ENCODE measurements at places on chromosomes 3 and 15.

GRCh38 chr15:35888815-35889214, 342.9 kb upstream of the DPH6 start:
- DNase-seq: no peak

GRCh38 chr3:58349792-58350626, 17.3 kb downstream of the PXK start:
- DNase-seq: no peak

GRCh38 chr3:147945968-147946519, 536.9 kb downstream of the ZIC1 start:
- DNase-seq: no peak

GRCh38 chr15:86590461-86590860, 510.8 kb downstream of the AGBL1 start:
- no peak for DNase-seq

DNA sequence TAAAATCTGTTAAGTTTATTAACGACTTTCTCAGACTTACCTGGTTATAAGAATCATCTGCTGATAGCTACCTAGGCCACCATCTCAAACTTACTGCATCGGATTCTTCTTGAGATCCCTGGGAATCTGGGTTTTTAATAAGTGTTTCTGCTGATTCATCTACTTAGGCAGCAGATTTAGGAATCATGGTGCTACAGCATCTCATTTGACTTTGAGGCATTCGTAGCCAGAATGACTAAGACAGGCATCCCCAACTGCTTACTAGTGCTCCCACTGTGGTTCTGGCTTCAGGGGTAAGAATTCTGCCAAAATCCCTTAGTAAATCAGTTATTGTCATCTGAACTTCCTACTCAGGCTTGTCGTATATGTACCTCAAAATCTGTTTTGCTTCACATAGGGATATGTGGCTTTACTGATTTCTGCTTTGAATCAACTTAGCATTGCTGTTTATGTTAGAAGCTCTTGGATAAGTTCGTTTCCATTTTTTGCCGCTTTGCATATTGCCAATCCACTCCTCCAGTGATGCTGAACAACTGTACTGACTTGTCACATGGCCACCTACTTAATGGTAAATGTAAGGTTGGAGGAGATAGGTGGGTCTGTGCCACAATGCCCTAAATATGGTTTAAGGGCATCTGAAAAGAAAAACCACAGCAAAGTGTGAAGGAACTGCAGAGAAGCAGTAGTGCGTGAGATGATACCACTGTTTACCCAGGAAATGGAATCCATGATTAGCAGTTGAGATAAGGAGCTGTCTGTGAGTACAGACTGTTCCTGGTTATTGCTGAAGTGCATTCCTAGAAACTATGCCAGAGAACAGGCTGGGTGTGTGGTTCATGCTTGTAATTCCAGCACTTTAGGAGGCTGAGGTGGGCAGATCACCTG, 60.3 kb downstream of the MAP6D1 start:
- no peak for DNase-seq

GRCh38 chr3:141707741-141708203, 30.3 kb upstream of the RNF7 start:
- DNase-seq: no peak

- DNase-seq: peak; percentile 75
Observed at GRCh38 chr3:105911496-105911895, 42.7 kb upstream of the CBLB start.

- peak; percentile 71 for DNase-seq
Observed at GRCh38 chr3:50623840-50624474, 7.0 kb downstream of the MAPKAPK3 start.

DNA sequence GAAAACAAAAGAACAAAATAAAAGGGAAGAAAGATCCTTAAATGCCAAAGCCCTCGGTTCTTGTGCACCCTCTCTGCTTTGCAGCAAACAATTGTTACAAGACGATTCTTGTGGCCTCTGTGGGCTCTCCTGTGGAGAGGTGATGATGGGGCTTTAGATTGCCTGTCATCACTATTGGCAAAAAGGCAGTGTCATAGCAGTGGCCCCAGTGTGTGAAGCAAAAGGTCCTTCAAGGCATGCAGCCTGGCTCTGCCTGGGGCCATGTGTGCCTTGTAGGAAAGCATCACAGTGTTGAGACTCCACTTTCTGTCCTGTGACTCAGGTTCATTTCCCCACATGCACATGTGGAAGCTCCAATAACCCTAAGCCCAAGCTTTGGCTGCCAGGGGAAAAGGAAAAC, 43.7 kb downstream of the POC1A start:
- DNase-seq: no peak

DNA sequence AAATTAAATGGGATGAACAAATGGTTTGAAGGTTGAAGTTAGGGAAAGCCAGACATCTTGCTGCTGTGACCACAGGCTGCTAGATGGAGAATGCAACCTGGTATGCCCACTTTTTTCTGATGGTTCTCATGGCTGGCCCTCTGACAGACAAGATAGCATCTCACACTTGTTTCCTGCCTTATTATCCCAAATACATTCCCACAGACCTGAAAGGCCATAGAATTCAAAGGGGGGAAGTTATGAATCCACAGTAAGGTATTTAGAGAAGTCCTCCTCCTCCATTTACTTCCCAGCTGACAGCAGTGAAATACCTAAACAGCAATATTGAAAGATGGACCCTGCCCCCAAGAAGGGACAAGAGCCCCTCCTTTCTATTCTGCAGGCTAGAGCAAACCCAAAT, 32.4 kb downstream of the LEO1 start:
- no peak for DNase-seq

DNA sequence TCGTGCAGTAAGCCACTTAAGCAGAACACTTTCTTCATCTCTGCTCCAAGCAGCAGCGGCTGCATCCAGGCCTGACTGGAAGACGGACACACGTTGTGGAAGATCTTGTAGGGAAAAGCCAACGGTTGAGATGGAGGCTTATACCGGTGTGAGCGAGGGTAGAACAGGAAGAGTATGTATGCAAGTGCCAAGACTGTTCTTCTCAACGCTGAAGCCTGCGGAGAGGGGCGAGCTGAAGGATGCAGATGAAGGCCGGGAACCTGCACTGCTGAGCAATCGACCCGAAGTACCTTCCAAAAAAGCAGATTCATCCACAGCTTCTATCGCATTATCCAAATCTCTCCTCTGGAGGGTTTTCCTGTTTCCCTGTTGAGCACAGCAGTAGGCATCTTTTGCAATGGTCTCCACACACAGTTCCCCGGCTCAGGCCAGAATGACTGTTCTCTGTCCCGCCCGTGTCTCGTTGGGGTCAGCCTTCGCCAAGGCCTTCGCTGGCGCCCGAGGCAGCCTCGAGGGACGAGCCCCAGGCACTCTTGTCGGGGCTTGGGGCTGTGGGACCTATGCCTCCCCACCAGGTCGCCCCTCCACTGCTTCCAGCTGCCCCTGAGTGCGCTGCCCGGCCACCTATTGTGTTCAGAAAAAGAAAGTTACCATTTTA, 22.2 kb upstream of the DYNC1LI1 start:
- DNase-seq: no peak

- peak; percentile 95 for DNase-seq
Observed at GRCh38 chr3:150408221-150409124, at the start of gene TSC22D2. TSS of gene TSC22D2 (plus strand) at chr3:150408298. CDS start at chr3:150409351, 1,053 bp downstream.

- no peak for DNase-seq
Observed at GRCh38 chr3:176697284-176697889, 499.9 kb downstream of the TBL1XR1 start.

- no peak for DNase-seq
Observed at GRCh38 chr3:47681016-47681415, 100.7 kb downstream of the SMARCC1 start.

GRCh38 chr3:135314237-135314636, 519.2 kb downstream of the EPHB1 start:
- no peak for DNase-seq

DNA sequence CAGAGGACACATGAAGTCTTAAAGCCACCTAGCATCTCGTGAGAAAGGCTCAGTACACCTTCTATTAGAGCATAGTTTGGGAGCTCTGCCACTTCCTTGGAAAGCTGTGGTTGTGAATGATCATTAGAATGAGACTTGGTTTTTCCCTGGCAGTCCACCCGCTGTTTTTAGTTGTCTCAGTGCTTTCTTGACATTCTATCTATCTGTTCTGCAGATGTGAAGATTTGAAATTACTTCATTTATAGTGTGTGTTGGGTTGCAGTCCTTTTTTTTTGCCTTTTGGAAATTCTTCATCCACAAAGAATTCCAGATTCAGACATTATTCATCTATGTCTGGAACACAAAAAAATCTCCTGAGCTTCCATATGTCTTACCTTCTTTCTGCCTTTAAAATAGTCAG, 23.7 kb downstream of the PPP2R3A start:
- DNase-seq: no peak

DNA sequence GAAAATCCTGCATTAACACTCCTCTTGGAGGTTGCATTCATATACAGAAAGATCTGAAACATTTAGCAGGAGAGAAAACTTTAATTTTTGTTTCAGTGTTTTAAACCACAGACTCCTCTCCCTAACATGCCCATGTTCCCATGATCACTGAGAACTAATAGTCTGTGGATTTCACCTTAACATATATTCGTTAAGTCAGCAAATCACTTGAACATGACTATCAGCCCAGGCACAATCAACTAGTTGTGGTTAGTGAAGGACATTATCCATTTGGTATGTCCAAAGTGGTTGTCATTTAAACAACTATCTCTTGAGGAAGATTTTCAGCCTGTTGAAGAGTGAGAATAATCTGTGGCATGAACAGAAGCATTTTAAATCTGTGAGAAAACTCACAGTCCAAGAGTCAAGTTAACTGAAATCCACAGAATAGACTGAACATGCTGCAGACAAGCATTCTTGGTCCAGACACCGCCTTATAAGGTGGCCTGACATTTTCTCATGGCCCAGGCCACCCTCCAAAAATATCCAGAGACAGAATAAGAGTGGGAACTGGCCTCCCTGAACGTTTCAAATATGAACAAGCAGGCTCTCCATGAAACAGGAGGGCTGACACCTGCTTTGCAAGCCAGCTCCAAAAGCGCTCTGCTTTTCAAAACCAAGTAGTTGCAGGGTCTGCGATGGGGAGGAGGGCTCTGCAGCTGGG, 39.9 kb upstream of the ADCY5 start:
- no peak for DNase-seq

GRCh38 chr3:71701251-71701762, 23.9 kb downstream of the EIF4E3 start:
- no peak for DNase-seq

All from inflammatory macrophage treated with lipopolysaccharide for 4 hours (primary cell).